ENCODE measurements at places on chromosomes 7 and 10.

DNA sequence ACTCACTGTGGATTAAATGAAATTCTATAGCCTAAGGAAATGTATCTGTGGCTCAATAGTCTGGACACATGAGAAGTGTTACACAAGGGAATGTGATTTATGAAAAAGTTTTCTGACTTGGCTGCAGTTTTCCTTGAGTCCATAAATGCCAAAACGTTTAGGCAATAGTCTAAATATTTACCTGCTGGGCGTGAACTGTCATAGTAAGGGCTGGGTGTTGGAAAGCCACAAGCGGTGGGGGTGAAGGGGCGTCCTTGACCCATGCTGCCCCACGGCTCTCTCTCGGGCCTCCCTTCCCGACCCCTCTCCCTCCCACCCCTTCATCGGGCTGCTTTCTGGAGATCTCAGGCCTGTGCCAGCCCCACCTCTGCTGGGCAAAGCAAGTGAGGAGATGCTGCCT is 223.7 kb downstream of the BUB3 start:
- DNase-seq: no peak

- DNase-seq: no peak
Measured at GRCh38 chr7:94052398-94053180, 48.4 kb upstream of the BET1 start.

GRCh38 chr10:7445474-7446185 is 34.8 kb upstream of the SFMBT2 start:
- DNase-seq: no peak

DNA sequence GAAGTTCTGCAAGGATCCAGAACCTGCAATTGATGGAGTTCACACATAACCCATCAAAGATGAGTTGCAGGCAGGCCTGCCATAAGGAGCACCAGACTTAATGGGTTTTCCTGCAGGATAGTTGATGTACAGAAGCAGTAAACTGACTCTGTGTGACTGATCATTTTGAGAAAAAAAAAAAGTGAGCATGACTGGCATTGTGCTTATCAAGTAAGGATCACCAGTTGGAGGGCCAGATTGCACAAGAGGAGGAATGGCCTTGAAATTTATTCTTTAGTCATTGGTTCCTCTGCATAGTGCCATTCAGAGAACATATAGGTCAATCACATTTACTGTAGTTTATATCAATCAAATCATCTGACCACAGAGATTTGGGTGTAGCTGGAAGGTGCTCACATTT is 3.8 kb downstream of the CYP3A43 start:
- no peak for DNase-seq

DNA sequence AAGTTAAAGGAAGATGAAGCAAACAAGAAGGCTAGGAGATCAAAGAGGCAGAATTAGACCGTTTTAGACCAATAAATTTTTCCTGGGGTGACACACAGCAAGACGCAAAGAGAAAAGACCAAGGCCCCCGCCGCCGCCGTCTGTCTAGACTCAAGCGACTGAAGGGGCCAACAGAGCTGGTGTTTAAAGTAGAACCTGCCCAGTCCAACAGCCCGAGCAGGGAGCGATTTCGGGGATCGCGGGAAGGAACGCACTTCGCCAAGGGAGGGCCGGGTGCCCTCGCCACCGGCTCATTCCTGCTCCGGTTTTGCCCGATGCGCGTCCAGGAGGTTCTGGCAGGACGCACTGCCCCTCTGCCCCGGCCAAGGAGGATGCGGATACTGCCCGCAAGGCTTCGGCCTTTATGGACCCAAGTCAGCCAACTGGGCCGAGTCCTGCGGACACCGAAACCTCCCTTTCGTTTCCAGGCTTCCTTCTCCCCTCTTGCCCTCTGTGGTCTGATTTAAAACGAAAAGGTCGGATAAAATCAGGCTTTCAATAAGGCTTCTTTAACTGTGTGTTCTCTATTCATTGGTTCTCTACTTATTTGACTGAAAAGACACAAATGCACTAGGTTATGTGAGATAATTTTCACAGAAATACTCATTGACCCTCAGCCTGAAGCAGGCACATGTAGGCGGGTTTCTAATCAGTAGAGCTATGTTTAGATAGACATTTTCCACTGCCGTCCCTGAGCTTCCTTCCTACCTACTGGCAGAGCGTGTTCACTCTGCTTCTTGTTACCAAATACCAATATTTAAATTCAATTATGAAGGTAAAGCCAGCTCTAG is 2.2 kb upstream of the HOXA7 start:
- DNase-seq: peak; percentile 75

GRCh38 chr7:144830811-144831210 is 5.0 kb downstream of the TPK1 start:
- DNase-seq: no peak

- no peak for DNase-seq
Measured at GRCh38 chr10:114077815-114078219, 34.2 kb downstream of the ADRB1 start.

DNA sequence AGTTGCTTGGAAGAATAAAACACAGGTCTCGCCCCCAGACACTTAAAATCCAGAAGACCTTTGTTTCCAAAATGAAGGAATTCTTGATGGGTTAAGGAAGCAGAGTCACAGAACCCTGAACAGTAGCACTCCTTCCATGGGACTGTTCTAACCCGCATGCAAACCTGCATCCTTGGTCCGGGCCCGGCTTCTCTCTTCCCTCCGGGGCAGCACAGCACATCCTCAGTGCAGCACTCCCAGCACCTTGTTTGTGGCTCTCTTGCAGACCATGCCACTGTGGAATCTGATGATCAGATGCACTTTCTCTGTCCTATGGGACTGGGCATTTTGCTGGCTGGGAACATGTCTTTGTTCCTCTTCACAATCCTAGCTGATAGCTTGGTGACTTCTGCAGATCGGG is 33.5 kb downstream of the INSYN2A start:
- no peak for DNase-seq

DNA sequence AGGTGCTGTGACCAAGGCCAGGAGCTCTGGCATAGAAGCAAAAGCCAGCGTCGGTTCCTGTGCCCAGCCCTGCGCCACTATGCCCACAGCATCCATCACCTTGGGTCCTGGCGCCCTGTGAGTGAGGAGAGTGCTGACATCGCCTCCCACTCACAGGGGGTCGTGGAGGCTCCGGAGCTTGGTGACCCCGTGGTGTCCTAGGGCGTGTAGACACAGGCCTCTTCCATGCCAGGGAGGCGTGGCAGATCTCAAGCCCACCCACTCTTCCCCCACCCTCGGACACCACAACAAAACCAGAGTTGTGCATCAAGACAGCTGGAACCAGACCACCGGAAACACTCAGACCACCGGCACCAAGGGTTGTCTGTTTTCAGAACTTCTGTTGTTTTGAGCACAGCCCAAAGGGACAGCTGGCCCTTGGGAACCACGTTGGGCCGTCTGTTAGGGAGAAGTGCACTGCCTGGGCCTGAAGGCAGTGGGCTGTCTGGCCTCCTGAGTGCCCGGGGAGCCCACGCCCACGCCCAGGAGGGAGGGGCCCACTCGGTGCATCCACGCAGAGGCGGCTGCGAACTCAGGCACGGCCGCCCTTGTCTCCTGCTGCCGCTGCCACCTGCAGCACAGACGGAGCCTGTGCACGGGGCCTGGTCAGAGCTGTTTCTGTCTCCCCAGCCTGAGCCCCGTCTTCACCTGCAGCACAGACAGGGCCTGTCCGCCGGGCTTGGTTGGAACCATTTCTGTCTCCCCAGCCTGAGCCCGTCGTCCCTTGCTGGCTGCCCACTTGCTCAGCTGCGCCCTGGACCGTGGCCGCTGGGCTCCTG is 106.3 kb downstream of the INPP5A start:
- no peak for DNase-seq

DNA sequence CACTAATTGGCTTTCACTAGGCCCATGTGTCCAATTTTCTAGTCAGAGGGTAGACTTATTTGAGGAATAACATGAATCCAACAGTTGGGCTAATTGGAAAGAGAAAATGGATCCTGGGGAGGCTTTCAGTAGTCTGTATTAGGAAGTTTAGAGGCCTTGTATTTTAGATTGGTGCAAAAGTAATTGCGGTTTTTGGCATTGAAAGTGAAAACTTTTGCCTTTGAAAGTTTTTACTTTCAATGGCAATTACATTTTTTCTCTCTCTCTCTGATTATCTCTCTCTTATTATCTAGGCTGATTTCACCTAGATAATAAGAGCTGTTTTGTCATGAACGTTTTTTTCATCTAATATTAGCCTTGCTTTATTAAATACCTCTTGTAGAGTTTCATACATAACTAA is 981.7 kb downstream of the REEP3 start:
- no peak for DNase-seq

DNA sequence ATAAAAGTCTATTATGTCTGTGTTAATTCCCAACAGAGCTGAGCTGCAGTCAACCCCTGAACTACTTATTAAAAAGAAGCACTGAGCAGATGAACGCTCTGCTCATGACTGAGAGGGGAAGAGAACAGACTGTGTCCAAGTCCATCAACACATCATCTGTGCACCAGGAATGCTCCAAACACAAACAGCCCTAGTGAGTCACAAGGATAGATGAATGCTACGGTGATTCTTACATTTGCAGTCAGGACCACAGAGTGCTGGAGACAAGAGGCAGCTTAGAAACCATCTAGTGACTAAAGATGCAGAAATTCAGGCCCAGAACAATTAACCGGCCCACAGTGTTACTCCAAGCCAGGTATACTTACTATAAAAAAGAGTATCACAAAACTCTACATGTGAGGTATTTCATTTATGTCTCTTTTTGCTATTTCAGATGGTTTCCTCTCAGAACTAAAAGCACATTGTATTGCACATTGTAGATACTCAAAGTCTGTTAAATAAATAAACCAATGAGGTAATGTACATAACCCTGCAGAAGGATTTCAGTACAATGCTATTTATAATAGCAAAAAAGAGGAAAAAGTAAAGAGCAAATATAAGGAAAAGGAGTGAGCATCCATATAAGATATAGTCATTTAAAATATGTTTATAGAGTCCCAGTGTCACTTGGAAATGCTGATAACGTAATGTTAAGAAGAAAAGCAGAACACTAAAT is 159.2 kb downstream of the KCNMA1 start:
- no peak for DNase-seq

- DNase-seq: no peak
Measured at GRCh38 chr10:90857635-90858460, at the start of gene HTR7. Gene HTR7 (minus strand): TSS chr10:90858039. CDS start chr10:90857671, 368 bp downstream.

DNA sequence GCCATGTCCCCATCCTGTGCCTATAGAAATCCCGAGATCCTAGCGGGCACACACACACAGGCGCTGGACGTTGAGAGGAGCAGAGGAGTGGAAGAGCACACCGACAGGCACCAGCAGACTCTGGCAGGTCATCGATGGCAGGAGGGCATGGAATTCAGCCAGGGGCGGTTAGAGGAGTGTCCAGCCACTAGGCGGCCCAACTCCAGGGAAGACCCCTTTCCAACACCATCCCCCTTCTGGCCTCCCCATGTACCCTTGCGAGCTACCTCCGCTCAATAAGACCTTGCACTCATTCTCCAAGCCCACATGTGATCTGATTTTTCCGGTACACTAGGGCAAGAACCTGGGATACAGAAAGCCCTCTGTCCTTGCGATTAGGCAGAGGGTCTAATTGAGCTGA is 356.0 kb upstream of the DPP6 start:
- no peak for DNase-seq

- no peak for DNase-seq
Measured at GRCh38 chr10:11655836-11656235, 44.4 kb upstream of the USP6NL start.

GRCh38 chr7:100893318-100893895 is 2.3 kb downstream of the ACHE start:
- DNase-seq: peak; percentile 93

DNA sequence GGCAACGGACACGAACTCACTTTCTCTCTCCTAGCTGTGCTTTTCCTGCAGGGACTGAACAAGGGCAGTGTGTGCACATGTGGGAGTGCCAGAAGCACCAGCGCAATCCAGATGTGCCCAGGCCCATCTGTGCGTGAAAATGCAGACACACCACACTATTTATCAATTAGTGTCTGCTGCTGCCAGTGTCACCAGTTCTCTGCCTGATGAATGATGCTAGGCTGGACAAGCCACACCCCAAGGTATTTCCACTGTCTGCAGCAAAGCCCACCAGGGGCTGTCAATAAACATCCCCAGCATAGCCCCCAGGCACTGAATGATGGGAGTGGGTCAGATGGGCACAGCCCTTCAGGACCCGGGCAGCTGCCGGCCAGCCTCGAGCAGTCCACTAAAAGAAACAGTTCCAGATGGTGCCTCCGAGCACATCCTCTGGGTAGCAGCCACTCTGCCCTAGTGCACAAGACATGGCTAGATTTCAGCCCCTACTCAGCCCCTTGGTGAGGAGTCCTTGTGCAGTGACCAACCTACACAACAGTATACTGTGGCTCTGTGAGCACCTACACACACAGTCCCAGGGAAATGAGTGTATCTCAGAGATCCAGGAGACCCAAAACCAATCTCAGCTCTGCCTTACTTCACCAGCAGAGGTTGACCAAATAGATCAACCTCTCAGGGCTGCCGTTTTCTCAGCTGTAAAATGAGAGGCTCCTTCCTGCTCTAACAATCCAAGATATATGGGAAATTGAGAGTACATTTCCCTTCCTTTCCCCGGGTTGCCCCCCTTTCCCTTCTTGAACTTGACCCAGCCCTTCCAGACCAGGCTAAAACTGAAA is 314.7 kb downstream of the PLXNA4 start:
- DNase-seq: no peak

DNA sequence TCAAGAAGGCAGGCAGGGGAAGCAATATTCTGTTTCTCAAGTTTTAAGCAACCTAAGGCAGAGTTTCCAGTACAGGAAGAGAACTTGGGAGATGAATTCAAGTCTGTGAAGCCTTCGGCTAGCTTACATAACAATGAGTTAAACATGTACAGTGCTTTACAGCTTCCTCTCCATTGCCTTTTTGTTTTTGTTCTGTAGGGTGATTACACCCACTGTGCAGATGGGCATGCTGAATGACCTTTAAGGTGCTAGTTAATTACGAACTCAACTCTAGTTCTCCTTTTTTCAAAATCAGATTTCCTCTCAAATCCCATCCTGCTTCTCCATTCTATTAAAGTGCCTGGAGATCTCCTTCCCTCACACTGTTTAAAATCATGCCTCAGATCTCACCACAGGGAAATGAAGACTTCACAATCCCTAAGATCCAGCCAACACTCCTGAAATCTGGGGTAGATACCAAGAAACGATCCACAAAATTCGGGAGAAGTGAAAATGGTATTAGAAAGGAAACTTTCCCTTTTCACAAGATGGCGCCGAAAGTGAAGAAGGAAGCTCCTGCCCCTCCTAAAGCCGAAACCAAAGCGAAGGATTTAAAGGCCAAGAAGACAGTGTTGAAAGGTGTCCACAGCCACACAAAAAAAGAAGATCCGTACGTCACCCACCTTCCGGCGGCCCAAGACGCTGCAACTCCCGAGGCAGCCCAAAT is 16.8 kb upstream of the MSMB start:
- DNase-seq: no peak

DNA sequence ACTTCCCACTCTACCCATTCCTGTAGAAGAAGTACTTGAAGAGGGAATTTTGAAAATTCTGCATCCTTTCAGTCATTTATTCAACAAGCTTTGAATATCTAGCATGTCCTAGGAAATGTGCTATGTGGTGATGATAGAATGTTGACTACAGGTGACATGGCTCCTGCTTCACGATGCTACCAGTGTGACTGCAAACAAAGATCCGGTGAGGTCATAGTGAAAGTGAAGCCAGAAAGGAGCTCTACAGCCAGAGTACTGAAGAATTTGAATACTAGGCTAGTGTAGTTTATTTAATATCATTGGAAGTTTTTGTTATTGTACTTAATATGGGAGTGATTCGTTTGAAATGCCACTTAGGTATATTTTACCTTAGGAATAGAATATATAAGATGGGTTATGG is 348.1 kb downstream of the TFEC start:
- DNase-seq: no peak

GRCh38 chr10:103394180-103394579 is 2.1 kb downstream of the ATP5MK start:
- no peak for DNase-seq

- DNase-seq: no peak
Measured at GRCh38 chr10:82249141-82249540, 374.1 kb downstream of the NRG3 start.
